A172 (cell line): ENCODE measurements at places on chromosomes 2 and 18.

DNA sequence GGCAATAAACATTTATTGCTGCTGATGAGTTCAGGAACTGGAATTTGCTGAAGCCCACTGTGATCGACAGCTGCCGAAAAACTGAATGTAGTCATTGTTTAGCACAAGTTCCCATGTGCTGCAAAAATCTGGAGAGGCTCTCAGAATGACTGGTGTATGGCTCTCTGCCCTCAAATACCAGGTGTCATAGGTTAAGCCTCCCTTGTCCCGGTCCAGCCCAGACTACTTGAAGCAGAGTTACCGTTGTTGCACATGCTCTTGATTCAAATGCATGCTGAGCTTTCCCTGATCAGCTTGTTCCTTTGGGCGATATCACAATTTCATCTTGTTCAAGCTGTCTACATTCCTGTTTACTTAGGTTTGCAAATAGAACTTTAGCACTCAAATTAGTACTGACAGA, 625.2 kb downstream of the CPS1 start:
- DNase-seq = no peak

DNA sequence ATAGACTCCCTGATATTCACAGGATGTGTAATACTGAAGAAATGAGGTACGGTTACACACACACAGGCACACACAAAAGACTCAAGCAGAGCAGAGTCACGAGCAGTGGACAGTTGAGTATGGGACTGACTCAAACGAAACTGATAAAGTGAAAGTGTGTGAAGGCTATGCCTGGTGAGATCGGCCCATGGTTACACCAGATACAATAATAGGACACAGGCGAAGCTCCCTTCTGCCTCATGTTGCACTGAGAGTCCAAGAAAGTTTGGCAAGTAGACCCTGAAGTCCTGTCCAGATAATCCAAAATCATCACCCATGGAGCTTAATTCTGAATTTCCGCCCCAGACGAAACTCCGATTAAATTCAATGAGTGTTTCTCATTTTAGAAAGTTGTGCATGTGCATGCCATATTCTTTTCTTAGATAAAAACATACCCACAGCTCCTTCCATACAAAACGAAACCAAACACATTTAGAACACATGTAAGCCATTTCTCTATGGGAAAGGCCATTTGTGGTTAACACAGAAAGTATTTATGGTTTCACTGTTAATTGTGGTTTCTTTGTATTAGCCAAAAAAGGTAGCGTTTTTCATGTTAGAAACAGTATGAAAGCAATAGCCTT, 567.6 kb downstream of the PLCL1 start:
- DNase-seq = peak; percentile 59

GRCh38 chr2:119478978-119479295, 45.3 kb downstream of the SCTR start:
- no peak for DNase-seq

GRCh38 chr2:29212009-29212408, 96.8 kb downstream of the CLIP4 start:
- no peak for DNase-seq

DNA sequence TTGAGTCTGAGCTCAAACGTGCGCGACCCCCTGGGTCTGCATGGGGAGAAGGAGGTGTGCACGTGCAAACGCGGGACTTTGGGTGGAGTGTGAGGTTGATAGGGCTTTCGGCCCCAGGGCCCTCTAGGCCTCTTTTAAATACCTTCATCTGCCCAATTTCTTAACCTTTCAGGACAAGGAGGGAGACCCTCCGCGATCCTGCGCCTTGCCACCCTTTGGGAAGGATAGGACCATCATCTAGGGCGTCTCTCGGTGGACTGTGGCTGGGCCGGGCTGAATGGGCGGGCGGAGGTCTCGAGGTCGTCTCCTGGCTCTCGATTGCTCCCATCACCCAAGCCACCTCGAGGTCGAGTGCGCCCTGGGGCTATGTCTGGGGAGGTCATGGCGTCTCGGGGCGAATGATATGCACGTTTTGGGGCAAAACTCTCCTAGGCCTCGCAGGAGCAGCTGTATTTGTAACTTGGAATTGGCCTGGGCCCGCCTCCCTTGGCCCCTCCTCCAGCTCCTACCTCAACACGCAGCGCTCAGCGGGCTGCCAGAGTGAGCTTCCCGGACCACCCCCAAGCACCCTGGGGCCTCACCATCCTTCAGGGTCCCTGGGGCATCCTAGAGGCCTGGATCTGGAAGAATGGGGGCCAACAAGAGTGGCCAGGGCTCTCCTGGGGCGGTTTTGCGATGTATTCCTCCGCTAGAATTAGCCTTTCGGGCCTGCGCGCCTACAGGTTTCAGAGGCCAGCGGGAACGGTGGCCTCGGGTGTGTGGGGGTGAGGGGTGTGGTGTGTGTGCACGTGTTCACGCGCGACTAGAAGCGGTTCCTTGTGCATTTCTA, 8.7 kb upstream of the SIX3 start:
- no peak for DNase-seq

DNA sequence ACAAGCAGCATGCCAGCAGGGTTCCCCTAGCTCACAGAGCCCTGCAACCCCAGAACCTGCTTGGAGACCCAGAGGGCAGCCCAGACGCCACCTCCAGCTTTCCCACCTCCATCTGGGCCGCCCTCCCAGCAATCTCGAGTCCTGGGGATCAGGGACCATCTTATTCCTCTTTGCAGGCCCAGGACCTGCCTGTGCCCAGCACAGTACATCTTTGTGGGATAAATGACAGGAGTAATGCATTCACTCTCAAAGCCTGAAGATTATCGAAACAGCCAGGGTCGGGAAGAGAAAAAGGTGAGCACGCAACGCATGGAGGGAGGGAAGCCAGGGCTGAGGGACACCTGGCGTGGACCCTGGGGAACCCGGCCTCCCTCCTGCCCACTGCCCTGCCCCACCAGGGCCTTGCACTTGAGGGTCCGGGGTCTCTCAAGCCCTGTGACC, 144.1 kb downstream of the NDUFA10 start:
- DNase-seq = no peak

- DNase-seq = no peak
Observed at GRCh38 chr2:205280596-205281236, 401.6 kb upstream of the NRP2 start.

GRCh38 chr2:231015478-231015877, 19.6 kb downstream of the SPATA3 start:
- DNase-seq = no peak

GRCh38 chr2:27264253-27264752, 1.5 kb upstream of the SLC30A3 start:
- DNase-seq = no peak

GRCh38 chr2:105928086-105928485, 183.4 kb downstream of the NCK2 start:
- no peak for DNase-seq

- peak; percentile 59 for DNase-seq
Observed at GRCh38 chr2:166180951-166181812, 53.4 kb upstream of the SCN1A start.

DNA sequence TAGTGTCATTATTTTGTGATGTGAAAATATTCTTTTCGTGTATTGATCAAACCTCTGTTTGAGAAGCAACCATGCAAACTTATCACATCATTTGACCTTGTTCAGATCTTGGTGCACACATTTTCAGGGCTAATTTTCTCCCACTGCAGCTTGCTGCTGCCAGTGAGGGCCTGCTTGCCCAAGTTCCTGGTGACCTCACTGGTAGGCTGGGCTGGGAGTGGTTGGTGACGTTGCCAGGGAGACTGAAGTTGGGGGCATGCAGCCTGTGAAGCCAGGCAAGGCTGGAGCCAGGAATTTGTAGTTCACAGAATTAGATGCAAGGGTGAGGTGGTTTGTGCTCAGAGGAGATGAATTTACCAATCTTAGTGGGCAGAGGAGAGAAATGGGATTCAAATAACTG, 38.5 kb downstream of the PARD3B start:
- DNase-seq = no peak

GRCh38 chr2:69095305-69095704, 82.3 kb downstream of the ANTXR1 start:
- DNase-seq = no peak

- no peak for DNase-seq
Observed at GRCh38 chr2:174656676-174657176, 59.1 kb upstream of the WIPF1 start.

- no peak for DNase-seq
Observed at GRCh38 chr2:159922563-159922962, 124.6 kb upstream of the CD302 start.

- DNase-seq = no peak
Observed at GRCh38 chr2:211930331-211930730, 608.3 kb downstream of the ERBB4 start.

DNA sequence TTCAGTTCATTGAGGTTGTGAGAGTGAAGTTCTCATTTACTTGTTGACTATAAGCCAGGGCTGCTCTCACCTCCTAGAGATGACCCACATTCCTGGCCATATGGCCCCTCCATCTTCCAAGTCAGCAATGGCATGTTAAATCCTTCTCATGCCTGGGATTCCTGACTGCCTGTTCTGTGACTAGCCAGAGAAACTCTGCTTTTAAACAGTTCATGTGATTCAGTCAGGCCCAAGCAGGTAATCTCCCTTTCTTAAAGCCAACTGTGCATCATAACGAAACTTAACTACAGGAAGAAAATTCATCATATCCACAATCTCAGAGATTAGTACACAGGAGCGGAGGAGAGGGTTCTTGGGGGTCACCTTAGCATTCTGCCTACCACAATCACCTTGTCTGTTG, 11.5 kb downstream of the DPP4 start:
- no peak for DNase-seq
